Bronchial epithelial cell (primary cell): ENCODE measurements at places on chromosomes 5 and 9. TPM values are rescaled to one million over a fixed set of nuclear protein-coding genes. Genes with fewer than 3 reads are reported as not detected.

The GARIN3 gene
- total RNA-seq: not detected in 2 replicates

The HACD4 gene
- 0.79 and 2.4 TPM in 2 replicates for total RNA-seq

The EIF4EBP3 gene
- 2.6 and 3.2 TPM in 2 replicates for total RNA-seq

DNA sequence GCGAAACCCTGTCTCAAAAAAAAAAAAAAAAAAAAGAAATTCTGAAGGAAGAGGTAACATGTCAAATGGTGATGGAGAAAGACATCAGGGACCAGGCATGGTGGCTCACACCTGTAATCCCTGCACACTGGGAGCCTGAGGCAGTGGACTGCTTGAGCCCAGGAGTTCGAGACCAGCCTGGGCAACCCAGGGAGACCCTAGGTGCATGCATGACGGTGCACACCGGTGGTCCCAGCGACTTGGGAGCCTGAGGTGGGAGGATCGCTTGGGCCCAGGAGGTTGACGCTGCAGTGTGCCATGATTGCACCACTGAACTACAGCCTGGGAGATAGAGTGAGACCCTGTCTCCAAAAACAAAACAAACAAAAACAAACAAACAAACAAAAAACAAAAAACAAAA, 1.8 kb downstream of the ISCA1 start:
- no peak for DNase-seq

GRCh38 chr5:88396751-88397281, 128.2 kb upstream of the TMEM161B start:
- no peak for DNase-seq

GRCh38 chr5:179304466-179304865, 40.8 kb downstream of the ADAMTS2 start:
- DNase-seq: no peak

- DNase-seq: no peak
Observed at GRCh38 chr9:73325983-73326382, 174.3 kb downstream of the ANXA1 start.

GRCh38 chr9:102714184-102714583, 280.9 kb upstream of the CYLC2 start:
- DNase-seq: no peak

DNA sequence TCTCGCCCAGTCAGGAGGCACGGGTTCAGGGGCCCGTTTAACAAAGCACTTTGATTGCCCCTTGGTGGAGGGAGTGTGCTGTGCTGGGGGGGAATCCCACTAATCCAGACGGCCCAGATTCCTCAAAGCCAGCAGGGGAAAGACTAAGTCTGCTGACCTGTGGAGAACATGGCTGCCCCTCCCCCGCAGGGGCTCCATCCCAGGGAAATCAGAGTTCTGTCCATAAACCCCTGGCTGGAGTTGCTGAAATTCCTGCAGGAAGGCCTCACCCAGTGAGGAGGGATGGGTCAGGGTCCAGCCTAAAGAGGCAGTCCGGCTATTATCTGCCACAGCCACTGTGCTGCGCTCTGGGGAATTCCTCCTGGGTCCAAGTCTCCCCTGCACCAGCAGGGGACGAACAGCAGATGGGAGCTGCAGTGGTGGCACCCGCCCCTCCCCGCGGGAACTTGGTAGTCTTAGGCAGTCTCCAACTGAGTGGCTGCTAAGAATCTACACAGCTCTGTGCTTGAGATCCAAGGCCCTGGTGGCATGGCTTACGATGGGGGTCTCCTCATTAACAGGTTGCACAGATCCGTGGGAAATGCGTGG, 174.0 kb upstream of the DAB2 start:
- DNase-seq: no peak

- DNase-seq: no peak
Observed at GRCh38 chr5:147340941-147341340, 106.1 kb downstream of the STK32A start.

DNA sequence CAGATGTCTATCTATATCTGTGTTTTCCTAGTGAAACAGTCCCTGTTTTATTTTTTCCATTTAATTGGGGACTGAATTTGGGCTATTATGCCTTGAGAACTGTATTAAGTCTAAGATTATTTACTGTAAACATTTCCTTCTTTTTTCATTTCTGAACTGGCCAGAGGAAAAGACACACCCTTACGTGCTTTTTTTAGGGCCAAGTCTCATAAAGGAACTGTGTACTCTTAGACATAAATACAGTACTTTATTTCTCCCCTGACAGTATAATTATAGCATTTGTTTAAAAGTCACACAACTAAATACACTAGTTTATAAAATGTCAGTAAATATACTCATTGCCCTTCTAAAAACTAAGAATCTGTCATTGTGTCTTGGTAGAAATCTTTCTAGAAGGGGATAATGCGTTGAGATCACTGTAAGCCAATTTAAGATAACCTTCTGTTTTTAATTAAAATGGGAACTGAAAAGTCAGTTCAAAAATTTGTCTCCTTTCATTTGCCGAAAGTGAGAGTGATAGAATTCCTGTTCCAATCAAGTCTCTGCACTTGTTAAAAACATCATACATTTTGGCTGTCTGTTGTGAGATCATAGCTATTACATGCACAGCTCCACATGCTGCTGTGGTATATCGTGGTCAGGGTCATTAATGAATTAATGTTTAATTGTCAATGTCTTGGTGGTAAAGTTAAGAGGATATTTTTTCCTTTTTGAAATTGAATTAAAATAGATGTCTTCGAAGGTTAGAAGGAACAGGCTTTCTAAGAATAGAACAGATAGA, 132.1 kb downstream of the FOCAD start:
- no peak for DNase-seq

GRCh38 chr9:133683586-133684120, 47.5 kb downstream of the DBH start:
- no peak for DNase-seq

DNA sequence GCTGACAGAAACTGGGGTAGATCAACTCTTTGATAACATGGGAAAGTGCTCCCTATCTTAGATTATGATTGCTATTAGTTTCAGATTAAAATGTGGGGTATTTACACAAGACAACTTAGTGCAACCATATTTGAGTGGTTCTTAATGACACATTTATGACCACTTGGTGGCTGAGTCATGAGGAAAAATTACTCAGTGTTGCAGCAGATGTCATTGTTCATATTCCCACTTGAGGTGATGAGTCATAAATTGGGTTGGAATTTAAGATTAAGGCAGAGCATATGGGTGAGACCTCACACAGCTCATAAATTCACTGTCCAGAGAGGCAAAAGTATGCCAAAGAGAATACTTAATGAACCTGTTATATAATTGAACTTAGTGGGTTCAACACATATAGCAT, 408.3 kb downstream of the DMRT2 start:
- peak; percentile 99 for DNase-seq

DNA sequence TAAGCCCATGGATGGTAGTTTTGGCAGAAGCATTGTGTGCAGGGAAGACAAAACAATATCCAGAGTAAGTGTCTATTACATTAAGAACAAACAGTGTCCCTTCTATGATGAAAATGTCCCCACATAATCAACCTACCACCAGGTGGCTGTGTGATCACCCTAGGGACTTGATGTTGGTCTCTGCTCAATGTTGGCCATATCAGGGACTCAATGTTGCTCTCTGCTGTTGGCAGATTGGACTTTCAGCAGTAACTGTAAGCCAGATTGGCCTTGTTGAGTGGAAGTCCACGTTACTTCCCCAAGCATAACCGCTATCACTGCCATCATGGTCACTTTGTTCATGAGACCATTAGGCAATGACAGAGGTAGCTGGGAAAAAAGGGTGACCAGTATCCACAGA, 52.8 kb upstream of the PRSS3 start:
- DNase-seq: peak; percentile 25

GRCh38 chr5:36614657-36615308, 8.4 kb downstream of the SLC1A3 start:
- DNase-seq: no peak

GRCh38 chr5:153623751-153624450, 133.4 kb downstream of the GRIA1 start:
- peak; percentile 56 for DNase-seq
